ENCODE measurements at places on chromosomes 5 and 9.

GRCh38 chr5:1867114-1867814, 15.5 kb downstream of the IRX4 start:
- peaks cover 4% of the 10 kb centered on the region for H3K27me3 ChIP-seq
- no peak overlapping the region for H3K4me3 ChIP-seq
- H3K27ac ChIP-seq = no peak overlapping the region
- H3K36me3 ChIP-seq = no peaks in the 10 kb centered on the region
- H3K4me1 ChIP-seq = no peaks in the 10 kb centered on the region

DNA sequence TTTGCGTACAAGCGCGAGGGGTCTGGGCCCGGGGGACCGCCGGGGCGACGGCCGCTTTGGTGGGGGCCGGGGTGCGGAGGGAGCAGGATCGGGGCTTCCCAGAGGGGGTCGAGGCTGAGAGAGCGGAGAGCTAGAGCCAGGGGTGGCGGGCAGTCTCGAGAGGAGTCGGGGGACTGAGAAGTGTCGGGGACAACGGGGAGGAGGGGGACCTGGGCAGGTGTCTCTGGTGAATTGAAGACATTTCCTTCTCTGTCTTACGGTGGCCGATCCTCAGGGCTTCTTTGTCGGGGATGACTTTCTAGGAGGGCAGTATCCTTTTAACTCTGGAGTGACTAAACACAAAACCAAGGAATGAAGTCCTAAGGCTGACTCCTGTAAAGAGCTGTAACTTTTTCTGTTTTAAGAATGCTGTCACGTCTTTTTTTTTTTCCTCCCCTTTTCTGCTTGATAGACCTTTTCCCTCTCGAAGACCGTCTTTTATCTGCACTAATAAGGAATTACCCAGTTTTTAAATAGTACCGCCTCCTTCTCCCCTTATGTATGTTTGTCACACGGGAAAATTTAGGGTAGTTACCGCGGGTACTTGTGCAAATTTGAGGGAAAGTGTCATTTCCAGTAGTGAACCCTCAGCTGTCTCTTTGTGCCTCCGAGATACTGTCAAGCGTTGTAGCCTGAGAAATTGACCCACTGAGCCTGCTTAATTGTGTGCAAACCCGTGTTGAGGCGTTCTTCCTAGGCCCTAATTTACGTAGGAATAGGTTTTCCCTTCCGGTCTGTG, 822 bp downstream of the DENND4C start:
- DNase-seq = no peak
- no peaks in the 10 kb centered on the region for H3K27me3 ChIP-seq
- peaks cover 7% of the 10 kb centered on the region for H3K4me1 ChIP-seq
- no peaks in the 10 kb centered on the region for H3K36me3 ChIP-seq
- peak overlapping the region; percentile 95 for H3K27ac ChIP-seq
- peak overlapping the region; percentile 100 for H3K4me3 ChIP-seq

- no peak for DNase-seq
- H3K27me3 ChIP-seq = no peaks in the 10 kb centered on the region
- no peaks in the 10 kb centered on the region for H3K4me1 ChIP-seq
- H3K4me3 ChIP-seq = no peak overlapping the region
- H3K36me3 ChIP-seq = no peaks in the 10 kb centered on the region
Measured at GRCh38 chr9:89453452-89453851, 44.5 kb downstream of the SEMA4D start.

GRCh38 chr5:175842951-175843793, 28.2 kb upstream of the CPLX2 start:
- no peaks in the 10 kb centered on the region for H3K36me3 ChIP-seq
- no peak overlapping the region for H3K27ac ChIP-seq
- DNase-seq = peak; percentile 90
- H3K4me3 ChIP-seq = no peak overlapping the region
- H3K27me3 ChIP-seq = no peaks in the 10 kb centered on the region

DNA sequence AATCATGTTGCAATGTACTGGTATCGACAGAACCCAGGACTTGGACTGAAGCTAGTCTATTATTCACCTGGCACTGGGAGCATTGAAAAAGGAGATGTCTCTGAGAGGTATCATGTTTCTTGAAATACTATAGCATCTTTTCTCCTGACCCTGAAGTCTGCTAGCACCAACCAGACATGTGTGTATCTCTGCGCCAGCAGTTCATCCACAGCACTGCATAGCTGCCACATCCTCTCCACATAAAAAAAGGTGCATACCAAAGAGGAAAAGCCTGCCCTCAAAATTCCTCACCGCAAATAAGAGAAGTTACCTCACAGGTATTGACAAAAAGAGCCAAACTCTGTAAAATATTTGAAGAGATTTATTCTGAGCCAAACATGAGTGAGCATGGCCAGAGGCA, 99.5 kb upstream of the PRSS3 start:
- no peak for DNase-seq
- peaks cover 3% of the 10 kb centered on the region for H3K4me1 ChIP-seq
- H3K27ac ChIP-seq = no peak overlapping the region
